CD4-positive, alpha-beta T cell treated with Interleukin-12 subunit alpha and Interleukin-12 subunit beta, for 1 hour (primary cell): ENCODE measurements at places on chromosomes 5 and 9.

DNA sequence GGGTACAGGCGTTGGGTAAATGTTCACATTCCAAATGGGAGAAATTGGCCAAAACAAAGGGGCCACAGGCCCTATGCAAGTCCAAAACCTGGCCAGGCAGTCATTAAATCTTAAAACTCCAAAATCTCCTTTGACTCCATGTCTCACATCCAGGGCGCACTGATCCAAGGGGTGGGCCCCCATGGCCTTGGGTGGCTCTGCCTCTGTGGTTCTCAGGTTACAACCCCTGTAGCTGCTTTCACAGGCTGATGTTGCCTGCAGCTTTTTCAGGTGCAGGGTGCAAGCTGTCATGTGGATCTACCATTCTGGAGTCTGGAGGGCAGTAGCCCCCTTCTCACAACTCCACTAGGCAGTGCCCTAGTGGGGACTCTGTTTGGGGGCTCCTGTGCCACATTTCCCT lies 44.8 kb downstream of the NLN start:
- DNase-seq = no peak

GRCh38 chr5:128671943-128672342 lies 133.9 kb upstream of the FBN2 start:
- DNase-seq = no peak

GRCh38 chr5:8961219-8961618 lies 584.7 kb downstream of the SEMA5A start:
- DNase-seq = no peak

DNA sequence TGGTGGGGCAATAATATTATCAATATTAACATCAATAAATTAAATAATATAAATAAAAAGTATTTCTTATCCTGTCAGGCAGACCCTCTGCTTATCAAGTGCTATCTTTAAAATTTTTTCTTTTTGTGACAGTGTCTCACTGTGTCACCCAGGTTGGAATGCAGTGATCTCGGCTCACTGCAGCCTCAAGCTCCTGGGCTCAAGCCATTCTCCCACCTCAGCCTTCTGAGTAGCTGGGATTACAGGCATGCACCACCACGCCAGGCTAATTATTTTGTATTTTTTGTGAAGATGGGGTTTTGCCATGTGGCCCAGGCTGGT lies 53.2 kb downstream of the NDST1 start:
- DNase-seq = no peak

DNA sequence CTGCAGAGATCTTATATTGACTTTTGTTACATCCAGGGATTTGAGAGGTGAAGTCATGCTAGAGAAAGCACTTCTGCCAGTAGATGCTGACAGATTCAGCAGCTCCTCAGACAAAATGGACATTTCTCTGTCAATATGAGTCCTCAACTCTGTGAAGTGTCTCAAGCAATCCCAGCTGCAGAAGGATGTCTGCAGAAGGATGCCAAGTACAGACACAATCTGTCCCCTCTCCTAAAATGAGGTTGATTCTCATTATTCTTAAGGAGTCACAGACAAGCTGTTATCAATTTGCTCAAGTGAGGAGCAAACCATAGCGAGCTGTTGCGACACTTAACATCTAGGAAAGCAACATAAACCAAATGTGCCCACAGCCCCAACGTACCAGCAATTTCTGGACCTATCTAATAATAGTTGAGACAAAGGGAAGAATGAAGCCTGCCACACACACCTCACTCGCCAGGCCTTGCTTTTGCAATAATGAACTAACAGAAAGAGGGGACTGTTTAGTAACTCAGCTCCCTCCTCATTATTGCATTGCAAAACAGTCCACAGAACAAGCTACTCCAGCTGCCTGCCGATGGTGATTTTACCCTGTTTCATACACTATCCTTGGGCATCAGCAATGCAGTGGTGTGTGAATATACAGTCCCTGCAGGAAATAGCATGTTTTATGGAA lies 364.2 kb upstream of the PDE4D start:
- DNase-seq = no peak

- DNase-seq = no peak
Measured at GRCh38 chr9:118088090-118088489, 383.9 kb downstream of the TLR4 start.

GRCh38 chr5:151651997-151652645 lies 34.6 kb downstream of the SPARC start:
- peak; percentile 77 for DNase-seq

DNA sequence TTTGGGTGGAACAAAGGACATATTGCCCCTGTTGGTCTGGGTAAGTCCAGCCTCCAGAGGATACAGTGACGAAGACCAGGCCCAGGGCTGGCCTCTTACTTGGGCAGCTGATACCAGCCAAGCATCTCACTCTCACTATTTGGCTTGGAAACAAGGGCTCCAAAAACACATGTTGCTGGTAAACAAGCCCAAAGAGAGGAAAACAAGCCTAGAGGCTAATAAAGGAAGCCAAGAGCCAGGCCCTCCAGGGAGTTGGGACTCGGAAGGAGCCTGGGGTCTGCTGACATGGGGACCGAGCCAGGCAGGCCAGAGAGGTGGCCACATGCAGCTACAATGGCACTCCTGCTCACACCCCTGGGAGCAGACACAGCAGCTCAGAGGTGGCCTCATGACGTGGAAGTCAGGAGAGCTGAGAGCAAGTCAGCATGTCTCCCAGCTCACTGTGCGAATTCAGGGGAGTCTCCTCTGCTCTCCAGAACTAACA lies 5.7 kb downstream of the SPARC start:
- DNase-seq = no peak

DNA sequence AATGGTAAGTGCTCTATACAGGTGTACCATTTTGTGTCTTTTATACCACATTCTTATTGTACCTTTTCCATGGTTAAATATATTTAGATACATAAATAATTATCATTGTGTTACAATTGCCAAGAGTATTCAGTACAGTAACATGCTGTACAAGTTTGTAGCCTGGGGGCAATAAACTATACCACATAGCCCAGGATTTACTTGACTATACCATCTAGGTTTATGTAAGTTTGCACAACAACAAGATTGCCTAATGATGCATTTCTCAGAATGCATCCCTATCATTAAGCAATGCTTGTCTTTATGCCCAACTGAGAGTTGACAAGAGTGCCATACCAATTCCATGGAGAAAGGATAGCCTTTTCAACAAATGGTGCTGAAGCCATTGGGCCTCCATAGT lies 136.7 kb upstream of the PJA2 start:
- no peak for DNase-seq

GRCh38 chr5:146924132-146924531 lies 45.6 kb upstream of the PPP2R2B start:
- no peak for DNase-seq

DNA sequence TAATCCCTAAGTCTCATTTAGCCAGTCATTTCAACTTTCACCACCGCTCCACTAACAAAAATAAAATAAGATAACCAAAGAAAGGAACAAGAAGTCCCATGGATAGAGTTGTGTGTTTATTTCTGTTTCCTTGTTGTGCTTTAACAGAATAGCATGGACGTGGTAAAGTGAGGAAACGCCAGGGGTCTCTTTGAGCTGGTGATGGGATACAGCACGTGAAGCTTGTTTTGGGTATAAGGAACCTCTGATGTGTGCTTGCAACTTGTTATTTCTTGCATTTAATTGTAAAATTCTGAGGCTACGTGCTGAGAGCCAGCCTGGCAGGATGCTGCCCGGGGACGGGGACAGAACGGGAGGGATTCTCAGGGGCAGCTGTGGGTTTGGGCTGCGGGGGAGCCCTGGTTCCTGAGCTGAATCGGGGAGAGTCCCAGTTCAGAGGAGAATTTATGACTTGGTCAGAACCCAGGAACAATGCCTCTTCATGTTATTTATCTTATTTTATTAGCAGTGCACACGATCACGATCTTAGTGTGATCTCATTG lies 63.4 kb downstream of the ANKRD33B start:
- no peak for DNase-seq

GRCh38 chr5:95043234-95043633 lies 241.7 kb downstream of the MCTP1 start:
- DNase-seq = no peak

- DNase-seq = no peak
Measured at GRCh38 chr9:112921549-112921948, 30.9 kb upstream of the SLC46A2 start.

GRCh38 chr9:35763181-35763580 lies 9.1 kb upstream of the MSMP start:
- no peak for DNase-seq

DNA sequence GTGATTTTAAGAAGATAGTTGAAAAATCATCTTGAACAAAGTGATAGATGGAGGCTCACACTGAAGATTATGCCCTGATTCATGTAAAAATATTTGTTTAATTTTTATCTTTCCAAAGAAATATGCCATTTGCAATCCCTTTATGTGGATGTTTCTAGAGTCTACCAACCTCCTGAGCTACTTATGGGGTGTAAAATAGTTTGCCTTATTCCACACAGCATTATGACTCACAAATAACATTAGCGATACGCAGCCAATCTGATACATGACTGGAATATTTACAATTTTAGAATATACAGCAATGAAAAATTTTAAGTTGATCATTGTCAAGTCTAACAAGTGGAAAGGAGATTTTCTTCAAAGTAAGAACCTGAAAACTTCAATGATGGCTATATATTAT lies 327.5 kb downstream of the EDIL3 start:
- DNase-seq = no peak

GRCh38 chr5:18965893-18966292 lies 1022.1 kb downstream of the CDH18 start:
- no peak for DNase-seq

DNA sequence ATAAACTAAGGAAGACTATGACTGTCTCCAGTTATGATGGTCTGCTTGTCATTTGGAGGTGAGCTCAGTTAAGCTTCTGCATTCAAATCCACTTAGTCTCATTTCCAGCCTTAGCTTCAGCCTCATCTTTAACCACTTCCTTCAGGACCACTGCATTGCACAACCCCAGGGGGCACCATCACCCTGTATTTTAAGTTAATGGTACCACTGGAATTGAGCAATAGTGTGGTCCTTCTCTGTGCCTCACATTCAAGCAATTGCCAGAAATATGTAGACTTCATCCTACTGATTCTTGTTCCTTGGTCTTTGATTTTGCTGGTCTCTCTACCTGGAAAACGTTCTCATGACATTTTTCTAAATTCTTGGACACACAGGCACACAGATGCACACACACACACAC lies 131.5 kb upstream of the PTPN3 start:
- no peak for DNase-seq

GRCh38 chr5:107436201-107436600 lies 234.5 kb downstream of the EFNA5 start:
- no peak for DNase-seq

DNA sequence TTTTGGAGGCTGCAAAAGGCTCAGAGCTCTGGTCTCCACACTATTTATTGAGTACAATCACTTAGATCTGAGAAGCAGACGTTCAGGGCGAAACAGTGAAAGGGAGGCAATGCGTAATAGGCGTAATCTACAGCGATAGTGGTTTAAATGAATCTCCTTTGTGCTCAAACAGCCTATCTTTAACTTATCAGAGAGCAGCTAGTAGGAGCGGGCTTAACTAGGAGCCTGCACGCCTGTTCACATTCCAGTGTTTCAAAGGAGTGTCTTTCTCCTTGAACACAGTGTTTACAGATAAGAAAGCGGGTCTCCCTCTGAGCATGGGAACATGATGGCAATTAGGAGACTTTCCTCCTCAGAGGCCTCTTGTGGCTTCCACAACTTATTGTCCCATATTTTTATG lies 49.4 kb downstream of the AP3B1 start:
- no peak for DNase-seq

GRCh38 chr9:115456515-115456914 lies 338.6 kb upstream of the TNC start:
- no peak for DNase-seq

- peak; percentile 80 for DNase-seq
Measured at GRCh38 chr5:111254613-111255012, 30.4 kb downstream of the CAMK4 start.

DNA sequence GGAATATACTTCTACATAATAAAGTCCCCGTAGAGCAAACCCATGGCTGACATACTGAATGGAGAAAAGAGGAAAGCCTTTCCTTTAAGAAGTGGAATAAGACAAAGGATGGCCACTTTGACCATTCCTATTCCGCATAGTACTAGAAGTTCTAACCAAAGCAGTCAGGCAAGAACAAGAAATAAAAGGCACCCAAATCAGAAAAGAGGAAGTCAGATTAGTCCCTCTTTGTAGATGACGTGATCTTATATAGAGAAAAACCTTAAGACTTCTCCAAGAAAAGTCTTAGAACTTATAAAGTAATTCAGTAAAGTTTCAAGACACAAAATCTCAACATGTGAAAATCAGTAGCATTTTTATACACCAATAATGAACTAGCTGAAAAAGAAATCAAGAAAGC lies 133.9 kb downstream of the GIN1 start:
- no peak for DNase-seq

DNA sequence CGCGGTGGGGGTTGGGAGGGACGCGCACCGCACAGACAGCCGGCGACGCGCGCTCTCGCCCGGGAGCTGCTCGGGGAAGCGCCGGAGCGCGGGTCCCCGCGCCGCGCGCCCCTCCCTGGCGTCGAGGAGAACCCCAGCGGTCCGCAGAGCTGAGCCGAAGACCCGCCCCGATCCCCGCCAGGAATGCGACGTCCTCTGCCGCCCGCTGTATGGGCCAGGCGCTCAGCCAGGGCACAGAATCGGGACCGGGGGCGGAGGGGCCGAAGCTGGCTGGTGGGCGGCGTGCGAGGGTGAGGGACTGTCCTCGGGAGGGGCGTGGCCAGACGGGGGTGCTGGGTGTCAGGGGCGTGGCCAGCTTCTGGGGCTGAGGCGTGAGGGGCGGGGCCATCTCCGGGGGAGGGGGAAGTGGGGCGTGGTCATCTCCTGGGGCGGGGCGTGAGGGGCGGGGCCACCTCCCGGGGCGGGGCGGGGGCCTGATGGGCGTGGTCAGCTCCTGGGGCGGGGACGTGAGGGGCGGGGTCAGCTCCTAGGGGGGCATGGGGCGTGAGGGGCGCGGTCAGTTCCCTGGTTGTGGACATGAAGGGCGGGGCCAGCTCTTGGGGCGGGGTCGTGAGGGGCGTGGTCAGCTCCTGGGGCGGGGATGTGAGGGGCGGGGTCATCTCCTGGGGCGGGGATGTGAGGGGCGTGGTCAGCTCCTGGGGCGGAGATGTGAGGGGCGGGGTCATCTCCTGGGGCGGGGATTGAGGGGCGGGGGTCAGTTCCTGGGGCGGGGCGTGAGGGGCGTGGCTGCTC lies 965 bp downstream of the PTGDS start:
- DNase-seq = peak; percentile 77

DNA sequence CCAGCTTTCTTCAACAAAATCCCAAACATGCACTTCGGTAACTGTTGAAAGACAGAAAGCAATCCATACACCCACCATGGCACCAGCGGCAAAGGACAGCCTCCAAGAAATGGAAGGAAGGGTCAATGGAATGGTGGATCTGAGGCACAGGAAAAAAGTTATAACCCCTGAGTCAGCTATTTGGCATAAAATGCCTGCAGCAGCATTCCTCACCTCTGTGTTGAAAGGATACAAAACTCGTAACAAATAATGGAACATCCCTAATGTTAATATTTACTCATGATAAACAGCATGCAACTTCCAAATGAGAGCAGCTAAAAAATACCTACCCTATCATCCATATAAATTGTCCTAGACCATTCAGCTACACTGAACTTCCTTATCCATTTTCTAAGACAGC lies 9.4 kb downstream of the FBXW11 start:
- DNase-seq = no peak
